ENCODE measurements at places on chromosomes 13 and 19.

DNA sequence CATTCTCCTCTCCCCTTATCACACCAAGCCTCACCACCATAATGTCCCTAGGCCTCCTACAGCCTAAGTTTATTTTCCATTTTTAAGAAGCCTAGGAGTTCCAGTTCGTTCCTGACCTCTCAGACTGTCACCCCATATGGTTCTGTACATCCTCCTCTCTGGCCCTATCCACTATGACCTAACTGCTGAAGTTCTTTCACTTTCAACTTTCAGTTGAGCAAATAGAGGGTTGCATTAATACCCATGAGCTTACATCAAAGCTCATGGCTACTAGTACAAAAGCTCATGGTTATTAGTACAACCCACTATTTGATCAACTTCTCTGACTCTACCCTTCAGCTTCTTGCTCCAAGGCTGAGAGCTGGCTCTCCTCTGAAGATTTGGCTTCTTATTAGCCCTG, 72.9 kb downstream of the FGF14 start:
- no peak for DNase-seq

DNA sequence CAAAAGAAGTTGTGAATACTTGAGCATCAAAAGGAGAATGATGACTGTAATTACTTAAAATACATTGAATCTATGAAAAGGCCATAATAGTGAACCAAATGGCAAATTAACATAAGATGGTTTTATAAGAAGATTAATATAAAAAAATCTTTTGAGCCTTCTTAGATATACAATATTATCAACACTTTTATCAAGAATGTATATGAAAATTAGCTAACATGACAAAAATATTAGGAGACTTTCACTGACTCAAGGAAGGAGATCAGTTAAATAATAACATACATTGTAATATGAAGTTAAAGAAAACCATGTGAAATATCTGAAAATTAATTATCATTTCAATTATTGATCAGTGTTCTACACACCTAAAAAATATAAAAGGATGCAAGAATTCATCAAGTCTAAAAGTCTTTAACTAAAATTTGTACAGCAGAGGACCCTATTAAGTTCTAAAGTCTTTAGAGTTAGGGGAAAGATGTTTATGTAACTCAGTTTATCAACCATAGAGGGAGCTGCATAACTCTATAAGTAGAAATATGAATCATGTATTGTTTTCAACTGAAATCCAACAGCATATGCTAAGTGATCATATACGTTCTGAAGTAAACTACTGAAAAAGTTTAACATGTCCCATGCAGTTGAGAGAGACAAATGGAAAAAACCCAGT, 756.1 kb upstream of the MIR17HG start:
- no peak for DNase-seq

- no peak for DNase-seq
Measured at GRCh38 chr13:113951246-113951999, 22.5 kb downstream of the C13orf46 start.

- no peak for DNase-seq
Measured at GRCh38 chr19:1150333-1151036, 23.6 kb downstream of the SBNO2 start.

DNA sequence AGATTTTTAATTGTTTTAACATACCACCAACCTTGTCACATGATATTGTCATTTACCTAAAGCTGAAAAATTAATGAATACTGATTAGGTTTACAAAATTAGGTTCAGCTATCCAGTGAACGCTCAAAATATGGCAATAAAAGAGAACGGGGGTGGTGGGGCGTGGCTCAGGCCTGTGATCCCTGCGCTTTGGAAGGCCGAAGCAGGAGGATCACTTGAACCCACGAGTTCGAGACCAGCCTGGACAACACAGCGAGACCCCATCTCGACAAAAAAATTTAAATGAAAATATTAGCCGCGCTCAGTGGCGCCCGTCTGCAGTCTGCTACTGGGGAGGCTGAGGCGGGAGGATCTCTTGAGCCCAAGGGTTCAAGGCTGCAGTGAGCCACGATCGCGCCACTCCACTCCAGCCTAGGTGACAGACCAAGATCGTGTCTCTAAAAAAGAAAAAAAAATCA, 516 bp upstream of the FAM32A start:
- DNase-seq = no peak

- no peak for DNase-seq
Measured at GRCh38 chr13:22425087-22425486, 754.2 kb downstream of the FGF9 start.

DNA sequence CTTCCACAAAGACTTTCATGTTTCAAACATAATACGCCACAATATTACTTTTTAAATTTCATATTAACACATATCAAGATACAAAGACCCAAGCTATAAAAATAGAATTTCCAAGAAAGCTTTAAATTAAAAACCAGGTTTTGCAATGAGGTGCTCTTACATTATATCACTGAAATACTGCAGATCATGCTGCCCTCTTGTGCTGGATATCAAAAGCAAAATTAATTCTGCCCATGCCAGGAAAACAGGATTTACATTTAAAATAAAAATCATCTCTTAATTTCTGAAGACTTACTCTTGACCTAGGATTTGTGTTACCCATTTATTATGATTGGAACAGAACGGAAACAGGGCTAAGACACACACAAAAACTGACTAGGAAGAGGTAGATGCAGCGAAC, 145.0 kb downstream of the ABCC4 start:
- no peak for DNase-seq

DNA sequence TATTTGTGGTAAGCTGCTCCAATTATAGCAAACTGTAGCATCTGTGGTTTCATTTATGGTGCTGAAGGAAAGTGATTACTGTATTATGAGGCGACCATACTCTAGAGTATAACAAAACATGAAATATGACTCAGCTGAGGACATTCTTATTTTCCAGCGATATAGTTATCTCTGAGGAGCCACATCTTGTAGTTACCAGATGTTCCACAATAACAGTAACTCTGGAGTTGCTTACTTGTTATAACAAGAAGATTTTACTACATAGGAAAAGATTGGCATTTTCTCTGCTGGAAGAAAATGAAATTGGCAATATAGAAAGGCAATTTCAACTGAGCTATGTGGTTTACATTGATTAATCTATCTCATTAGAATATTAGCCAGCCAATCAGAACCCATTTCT, 1634.2 kb downstream of the PCDH9 start:
- no peak for DNase-seq

GRCh38 chr13:106243011-106243565, 292.4 kb downstream of the EFNB2 start:
- no peak for DNase-seq

GRCh38 chr13:113207460-113207859, 1.0 kb downstream of the PCID2 start:
- DNase-seq = no peak

DNA sequence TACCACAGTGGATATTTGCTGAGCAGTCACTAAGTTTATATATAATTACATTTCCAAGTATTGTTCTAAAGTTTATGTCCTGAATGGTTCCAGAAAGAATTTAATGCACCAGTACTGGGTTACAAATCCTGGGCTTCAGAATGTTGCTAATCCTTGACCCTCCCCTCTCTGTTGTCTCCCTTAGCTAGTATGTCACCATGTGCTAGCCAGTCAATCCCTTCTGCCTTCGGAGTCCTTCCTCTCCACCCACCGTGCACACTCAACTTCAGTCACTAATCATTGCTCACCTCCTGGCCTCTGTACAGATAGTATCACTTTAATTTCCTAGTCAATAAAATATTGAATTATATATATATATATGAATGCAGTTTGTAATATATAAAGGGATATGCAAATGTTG, 7.5 kb downstream of the FAM124A start:
- DNase-seq = no peak

DNA sequence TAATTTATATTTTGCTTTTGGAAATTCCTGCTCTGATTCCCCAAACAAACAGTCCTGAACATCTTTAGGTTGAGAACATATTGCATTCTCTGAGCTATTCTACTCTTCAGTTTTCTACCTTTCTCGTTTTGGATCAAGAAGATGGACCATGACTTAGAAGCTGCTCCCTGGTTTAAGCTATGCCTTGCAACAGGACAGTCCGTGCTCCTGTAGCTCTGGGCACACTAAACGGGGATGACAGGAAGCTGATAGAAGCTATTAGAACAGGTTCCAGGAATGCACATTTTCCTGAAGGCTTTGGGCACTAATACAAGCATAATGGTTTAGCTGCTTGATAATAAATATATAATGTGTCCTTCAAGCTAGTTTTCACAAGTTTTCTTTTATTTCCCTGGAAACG, 385.2 kb downstream of the HS6ST3 start:
- no peak for DNase-seq

DNA sequence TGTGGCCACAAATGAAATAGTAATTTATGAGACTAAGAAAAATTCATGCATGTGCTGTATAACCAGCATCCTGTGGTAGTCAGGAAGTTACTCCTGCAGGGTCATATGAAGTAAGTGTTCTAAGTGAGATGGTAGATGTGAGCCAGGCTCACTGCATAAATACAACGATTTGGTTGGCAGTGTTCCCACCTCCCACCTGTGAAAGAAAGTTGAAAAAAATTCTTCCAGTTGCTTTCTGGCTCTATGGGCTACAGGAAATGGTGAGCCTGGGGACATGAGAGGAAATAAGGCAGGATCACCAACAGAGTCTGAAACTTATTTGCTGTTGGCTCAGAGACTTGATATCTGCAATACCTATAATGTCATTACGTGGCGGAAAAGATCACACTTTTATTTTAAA, 301.7 kb upstream of the SPRY2 start:
- no peak for DNase-seq

GRCh38 chr13:81383444-81383843, 1042.5 kb upstream of the SPRY2 start:
- DNase-seq = no peak

GRCh38 chr19:5098646-5099045, 129.7 kb downstream of the KDM4B start:
- DNase-seq = no peak

DNA sequence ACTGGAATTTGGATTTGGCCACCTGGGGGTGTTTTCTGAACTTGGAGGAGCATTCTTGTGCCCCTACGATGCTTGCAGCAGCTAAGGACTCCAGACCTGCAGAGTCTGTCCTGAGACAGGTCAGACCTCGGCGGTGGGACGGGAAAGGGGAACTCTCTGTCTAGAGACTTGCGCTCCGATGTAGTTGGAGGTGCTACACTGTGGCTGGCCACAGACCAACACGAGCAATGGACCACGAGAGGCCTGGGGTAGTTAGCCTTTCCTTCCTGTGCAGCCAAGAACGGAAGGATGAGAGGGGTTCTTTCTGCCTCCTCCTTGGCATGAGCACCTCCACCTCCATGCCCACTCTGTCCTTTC, 5.9 kb upstream of the GRAMD1A start:
- no peak for DNase-seq

DNA sequence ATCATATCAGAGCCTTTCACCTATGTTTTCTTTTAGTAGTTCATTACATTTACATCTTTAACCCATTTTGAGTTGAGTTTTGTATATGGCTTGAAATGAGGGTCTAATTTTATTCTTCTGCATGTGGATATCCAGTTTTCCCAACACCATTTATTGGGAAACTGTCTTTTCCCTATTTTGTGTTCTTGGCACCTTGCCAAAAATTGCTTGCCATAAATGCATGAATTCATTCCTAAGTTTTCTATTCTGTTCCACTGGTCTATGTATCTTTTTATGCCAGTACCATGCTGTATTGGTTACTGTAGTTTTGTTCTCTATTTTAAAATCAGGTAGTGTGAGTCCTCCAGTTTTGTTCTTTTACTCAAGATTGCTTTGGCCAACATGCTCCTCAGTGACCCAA, 144.0 kb upstream of the OBI1 start:
- DNase-seq = no peak

GRCh38 chr19:50836543-50837195, 3.3 kb upstream of the KLK15 start:
- DNase-seq = no peak

DNA sequence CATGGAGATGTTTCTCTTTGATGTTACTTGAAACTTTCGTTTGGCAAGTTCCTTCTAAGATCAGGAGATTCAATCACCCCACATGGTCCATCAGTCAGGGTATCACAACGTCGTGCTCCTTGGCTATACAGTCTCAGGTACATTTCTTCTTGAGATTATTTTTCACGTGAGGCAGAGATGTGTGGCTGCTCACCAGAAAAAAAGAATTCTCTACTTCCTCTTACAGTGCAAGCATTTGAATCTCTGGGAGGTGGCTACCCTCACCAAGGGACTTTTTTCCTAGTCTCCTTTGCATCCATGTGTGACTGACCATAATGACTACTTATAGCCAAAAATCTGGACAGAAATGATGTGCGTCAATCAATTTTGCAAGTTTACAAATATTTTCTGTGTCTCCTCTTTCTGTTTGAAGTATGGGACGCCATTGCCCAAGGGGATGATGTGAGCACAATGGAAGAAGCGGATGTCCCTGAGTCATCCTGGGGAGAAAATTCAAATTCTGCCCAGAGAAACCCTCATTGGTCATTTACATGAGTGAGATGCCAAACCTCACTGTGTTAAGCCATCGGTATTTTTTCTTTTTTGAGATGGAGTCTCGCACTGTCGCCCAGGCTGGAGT, 8.6 kb upstream of the LAIR2 start:
- DNase-seq = no peak

DNA sequence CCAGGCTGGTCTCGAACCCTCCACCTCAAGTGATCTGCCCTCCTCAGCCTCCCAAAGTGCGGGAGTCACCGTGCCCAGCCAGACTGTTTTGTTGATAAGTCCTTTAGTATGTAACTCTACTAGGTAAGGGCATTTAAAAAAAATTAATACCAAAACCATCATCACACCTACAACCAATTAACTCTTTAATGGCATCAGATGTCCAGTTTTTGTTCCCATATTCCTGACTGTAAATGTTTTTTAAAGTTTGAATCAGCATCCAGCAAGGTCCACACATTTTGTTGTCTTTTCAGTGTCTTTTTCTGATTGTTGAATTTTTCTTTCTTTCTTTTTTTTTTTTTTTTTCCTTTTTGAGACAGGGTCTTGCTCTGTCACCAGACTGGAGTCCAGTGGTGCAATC, 5.6 kb downstream of the FCGRT start:
- no peak for DNase-seq

GRCh38 chr13:83622422-83622784, 259.9 kb downstream of the SLITRK1 start:
- no peak for DNase-seq

GRCh38 chr13:19890030-19890429, 26.6 kb upstream of the ZMYM5 start:
- DNase-seq = no peak

GRCh38 chr19:4327877-4328242, 10.8 kb downstream of the STAP2 start:
- DNase-seq = no peak

DNA sequence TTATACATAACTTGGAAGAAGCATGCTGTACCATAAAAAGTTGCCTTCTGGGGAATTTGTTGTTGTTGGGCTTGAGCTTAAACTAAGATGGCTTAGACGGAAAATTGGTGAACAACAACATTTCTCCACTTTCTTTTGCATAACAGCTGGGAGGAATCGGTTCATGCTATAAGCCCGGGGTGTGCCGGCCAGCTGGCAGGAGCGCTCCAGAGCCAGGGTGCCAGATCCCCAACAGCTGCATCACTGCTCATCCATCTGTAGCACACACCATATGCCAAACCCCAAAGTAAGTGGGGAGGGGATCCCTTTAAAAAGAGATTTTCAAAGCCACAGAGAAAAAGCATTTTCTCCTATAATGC, 419.5 kb upstream of the ARGLU1 start:
- no peak for DNase-seq

GRCh38 chr13:20546556-20546955, 20.4 kb upstream of the IFT88 start:
- DNase-seq = peak; percentile 57
